HCEC 1CT (cell line): ENCODE measurements at places on chromosomes 3 and 15.

- DNase-seq: no peak
These were observed 477.3 kb downstream of the SHQ1 start for GRCh38 chr3:72370947-72371346.

DNA sequence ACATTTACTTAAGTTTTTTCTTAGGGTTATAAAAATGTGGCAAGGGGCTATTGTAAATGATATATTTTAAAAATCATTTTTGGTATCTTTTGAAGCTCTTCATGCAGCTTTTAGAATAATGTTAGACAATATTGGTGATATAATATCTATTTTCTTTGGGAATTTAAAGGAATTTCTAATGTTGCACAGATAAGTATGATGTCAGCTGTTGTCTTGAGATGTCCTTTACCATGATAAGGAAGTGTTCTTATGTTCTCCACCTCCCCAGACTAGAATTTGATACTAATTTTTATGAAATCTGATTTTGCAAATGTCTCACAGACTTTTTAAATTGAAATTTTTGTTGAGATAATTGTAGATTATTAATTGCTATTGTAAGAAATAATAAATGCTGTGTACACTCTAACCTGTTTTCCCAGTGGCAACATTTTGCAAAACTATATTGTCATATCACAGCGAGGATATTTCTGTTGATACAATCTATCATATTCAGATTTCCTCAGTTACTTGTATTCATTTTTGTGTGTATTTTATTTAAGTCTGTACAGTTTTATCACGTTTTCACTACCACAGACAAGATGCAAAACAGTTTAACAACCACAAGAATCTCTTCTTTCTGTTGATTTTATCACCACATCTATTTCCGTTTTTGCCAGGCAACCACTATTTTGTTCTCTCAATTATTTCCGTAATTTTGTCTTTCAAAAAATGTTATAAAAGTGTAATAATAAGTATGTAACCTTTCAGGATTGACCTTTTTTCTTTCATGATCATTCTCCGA, 55.4 kb downstream of the SPRED1 start:
- no peak for DNase-seq

GRCh38 chr3:70342149-70342548, 29.7 kb upstream of the MDFIC2 start:
- DNase-seq: no peak

DNA sequence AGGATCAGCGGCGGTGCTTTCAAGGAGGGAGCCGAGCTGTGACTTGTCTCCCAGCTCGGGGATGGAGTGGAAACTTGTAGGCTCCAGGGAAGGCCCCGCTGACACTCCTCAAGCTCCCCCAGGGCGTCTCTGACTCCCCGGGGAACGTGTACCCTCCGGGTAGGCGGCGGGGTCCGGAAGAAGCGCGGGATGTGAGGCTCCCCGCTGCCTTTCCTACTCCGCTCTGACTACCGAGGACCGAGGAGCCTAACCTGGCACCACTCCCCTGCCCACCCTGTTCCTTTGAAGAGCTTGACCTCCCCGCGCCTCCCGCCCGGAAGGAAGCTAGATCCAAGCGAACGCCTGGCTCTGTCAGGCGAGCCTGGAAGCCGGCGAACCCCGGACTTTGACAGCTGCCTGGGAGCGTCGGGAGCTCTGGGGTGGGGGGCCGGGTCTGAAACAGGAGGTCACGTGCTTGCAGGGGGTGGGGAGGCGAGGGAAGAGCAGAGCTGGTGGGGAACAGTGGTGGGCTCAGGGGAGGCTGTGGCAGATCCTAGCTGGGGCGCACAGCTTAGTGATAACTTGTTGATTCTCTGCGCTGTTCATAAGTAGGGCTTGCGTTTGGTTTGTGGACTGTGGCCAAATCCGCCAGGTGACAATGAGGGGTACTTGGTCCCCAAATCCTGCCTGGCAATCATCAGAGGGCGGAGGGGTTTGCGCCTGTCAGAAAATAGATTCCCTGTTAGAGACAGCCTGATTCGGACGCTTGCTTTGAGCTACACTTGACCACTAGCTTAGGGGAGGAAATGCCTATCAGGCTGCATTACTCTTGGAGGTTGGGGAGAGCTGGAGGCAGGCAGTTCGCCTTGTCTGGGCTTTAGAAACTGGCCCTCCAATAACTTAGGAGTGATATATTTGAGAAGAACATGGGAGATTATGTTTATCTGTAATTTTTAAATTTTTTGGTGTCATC, 1.2 kb downstream of the CLSTN2 start:
- DNase-seq: no peak

GRCh38 chr15:88021601-88022000, 234.9 kb downstream of the NTRK3 start:
- DNase-seq: no peak

- peak; percentile 44 for DNase-seq
These were observed 53.7 kb downstream of the NMD3 start for GRCh38 chr3:161274691-161275298.

DNA sequence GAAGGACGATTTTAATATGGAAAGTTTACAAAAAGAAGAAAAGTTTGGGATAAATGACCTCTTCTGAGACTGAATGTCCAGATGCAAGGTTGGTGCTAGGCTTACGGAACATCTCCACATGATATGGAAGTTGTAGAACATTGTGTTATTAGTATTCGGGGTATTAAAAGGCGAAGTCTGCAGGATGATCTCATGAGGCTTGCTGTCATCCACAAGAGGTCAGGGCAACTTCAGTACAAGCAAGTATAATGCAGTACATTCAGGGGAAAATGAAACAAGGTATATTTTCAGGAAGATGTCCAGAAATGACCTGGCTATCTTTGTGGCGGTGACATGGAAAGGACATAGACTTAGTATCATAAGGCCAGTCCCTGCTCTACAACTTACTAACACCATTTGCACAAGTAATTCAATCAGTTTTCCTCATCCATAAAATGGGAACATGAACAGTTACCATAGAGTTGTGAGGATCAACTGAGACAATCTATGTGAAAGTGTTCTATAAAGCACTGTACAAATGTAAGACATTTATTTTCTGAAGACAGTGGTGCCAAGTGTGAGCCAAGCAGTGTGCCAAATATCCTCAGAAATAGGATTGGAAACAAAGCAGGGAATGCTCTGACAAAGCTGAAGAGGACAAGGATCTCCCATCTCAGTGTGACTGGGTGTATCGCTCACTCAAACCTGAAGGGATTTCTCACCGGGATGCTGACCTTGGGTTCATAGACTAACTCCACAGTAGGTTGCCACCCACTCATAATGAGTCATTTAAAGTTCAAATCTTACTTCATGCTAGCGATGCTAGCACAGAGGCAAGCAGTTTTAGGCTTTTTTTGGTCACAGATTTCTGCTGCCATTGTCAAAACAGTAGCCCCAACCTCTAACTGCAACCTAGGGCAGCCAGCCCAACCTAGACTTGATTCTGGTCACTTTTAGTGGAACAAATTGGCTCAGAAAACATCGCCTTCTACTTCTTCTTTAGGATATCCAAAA, 118.3 kb downstream of the TIGIT start:
- peak; percentile 84 for DNase-seq

DNA sequence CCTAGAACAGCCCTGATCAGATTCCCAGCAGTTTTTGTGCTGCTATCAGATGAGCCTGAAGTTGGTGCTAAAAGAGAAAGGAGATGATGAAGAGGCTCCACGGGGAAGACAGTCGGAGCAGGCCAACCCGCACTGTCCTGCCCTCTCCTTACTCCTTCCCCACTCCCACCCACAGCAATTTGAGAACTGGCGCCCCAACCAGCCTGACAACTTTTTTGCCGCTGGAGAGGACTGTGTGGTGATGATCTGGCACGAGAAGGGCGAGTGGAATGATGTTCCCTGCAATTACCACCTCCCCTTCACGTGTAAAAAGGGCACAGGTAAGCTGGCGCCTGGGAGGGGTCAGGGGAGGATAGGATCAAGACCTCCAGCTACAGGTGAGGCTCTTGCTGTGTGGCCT, 22.6 kb downstream of the HAPLN3 start:
- no peak for DNase-seq

- DNase-seq: no peak
These were observed 58.1 kb downstream of the ATP10A start for GRCh38 chr15:25805031-25805430.

DNA sequence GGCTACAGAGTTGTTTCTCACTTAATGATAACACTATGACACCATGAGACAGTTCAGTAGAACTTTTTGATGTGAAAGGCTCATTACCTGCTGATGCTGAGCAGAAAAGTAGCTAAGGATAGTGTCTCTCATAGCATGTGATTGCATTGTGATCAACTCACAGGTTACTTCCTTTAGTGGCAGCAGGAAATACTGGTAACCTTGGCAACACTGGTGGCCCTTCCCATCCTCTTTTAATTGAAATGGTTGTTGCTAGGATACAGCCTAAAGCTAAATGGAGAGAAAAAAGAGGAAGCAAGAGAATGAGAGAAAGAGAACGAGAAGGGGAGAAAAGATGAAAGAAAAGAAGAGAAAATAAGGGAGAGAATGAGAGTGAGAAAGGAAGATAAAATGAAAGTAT, 204.7 kb upstream of the GAP43 start:
- DNase-seq: no peak

- no peak for DNase-seq
These were observed 235.1 kb downstream of the CD47 start for GRCh38 chr3:107855710-107856109.

- no peak for DNase-seq
These were observed 453.7 kb downstream of the ZNF385D start for GRCh38 chr3:21297304-21297703.

DNA sequence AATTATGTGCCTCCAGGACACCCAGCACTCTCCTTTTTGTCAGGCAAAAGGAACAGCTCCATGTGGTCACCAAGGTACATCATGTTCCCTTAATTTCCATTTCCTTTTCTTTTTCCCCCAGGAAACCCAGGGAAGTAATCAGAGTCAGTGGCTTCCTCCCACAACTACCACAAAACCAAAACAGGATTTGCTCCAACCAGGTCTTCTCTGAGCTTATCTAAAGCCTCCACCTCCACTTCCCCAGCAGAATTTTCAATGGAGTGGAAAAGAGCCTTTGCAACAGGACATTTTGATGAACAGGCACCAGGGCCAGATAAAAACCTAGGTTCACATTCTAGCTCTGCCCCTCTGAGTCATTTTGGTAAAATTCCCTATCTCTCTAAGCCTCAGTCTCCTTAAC, 154.3 kb downstream of the NR2F2 start:
- no peak for DNase-seq

DNA sequence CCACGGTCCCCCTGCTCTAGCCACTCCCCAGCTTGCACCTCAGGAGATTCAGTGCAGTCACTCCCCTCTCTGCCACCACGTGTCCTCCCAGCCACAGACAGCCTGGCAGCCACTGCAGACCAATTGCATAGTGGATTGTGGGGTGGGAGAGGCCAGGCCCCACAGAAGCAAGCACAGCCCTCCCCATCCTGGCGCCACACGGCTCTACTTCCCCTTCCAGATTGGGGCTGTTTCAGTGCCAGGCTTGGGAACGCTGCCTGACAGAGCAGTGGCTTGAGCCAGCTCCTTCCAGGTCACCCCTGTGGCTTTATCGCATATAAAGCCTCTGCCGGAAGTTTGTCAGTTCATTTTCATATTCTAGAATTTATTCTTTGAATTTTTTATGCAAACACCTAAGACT, 90.7 kb downstream of the TMEM266 start:
- DNase-seq: peak; percentile 6

DNA sequence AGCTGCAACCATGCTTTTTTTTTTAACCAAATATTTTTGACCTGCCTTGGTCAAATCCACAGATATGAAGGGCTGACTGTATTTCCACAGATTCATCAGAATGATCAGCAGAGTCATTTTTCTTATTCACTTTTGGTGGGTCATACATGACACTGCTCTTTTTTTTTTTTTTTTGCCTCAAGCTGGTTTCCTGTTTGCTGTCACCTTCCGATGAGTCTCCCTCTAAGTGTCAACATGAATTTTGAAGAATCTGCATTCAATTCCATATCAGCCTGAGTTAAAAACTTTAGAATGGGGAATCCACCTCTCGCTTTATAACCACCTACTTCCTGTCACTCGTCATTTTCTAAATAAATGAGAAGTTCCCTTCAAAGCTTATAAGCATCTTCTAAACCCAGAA, 2.2 kb upstream of the SLC12A8 start:
- no peak for DNase-seq

GRCh38 chr15:51077221-51078153, 17.2 kb downstream of the TNFAIP8L3 start:
- DNase-seq: no peak

- peak; percentile 44 for DNase-seq
These were observed 59.3 kb upstream of the CHMP2B start for GRCh38 chr3:87167628-87168456.

DNA sequence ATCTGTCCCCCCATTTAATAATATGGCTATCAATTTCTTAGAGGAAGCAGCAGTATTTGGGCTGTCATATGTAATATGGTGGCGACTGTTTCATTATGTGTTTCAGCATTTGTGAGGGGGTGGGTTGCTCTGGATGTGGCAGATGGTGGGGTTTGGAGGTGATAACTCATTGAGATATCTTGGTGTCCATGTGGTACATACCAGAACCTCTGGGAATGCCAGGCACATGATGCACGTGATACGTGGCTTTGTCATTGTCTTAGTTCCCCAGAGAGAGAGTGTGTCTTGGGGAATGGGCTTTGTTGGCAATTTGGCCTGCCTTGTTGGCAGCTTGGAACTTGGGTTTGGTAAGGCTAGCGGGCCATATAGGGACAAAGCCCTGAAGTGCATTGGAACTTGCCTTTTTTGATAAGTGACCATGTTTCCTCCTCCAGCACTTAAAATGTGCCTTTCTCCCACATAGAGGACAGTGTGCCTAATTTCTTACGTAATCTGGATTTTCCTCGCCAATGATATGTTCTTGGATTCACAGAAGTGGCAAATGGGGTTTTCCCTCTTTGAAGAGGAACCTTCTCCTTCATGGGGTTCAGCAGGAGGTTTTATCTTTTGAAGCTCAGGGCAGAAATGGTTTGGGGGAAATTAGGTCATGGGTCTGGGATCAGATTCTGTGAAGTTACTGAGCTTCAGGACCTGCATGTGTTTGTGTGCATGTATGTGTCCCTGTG, 79.5 kb downstream of the DNASE1L3 start:
- no peak for DNase-seq

DNA sequence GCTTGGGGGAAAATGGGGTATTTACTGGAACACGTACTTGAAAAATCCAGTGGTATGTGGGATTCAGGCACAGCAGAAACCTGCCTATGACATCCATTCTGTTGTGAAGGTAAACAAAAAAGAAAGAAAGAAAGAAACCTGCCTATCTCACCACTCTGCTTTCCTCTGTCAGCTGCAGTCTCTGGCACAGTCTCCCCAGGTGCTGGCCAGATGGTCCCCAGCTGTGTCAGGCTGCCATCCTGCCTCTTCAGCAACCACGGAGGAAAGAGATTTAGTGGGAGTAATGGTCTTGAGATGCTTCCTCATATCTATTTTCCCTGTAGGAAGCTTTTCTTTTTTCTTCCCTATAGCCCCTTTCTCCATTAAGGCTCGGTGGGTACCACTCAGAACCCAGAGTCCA, 2.5 kb upstream of the PXYLP1 start:
- no peak for DNase-seq
